ENCODE measurements at places on chromosomes 7 and 10. TPM values are rescaled to one million over a fixed set of nuclear protein-coding genes. Genes with fewer than 3 reads are reported as not detected.

Gene CCDC71L
- total RNA-seq = 16.9 TPM

Gene HYAL4
- total RNA-seq = not detected

Gene EZH2
- 25.2 TPM for total RNA-seq

Gene FGF8
- total RNA-seq = not detected

Gene PNLIP
- total RNA-seq = not detected

Gene CYP2C8
- not detected for total RNA-seq

Gene ACSL5
- total RNA-seq = 0.32 TPM

Gene TRPV6
- not detected for total RNA-seq

Gene SYT15B
- 3.6 TPM for total RNA-seq

Gene ZNF804B
- total RNA-seq = not detected

Gene CNNM1
- total RNA-seq = 23.8 TPM

Gene PRTFDC1
- total RNA-seq = 17.1 TPM

Gene RPEL1
- not detected for total RNA-seq
